ENCODE measurements at places on chromosomes 4 and X. TPM values are rescaled to one million over a fixed set of nuclear protein-coding genes. Genes with fewer than 3 reads are reported as not detected.

Gene CAPN6
- 0.16 TPM for total RNA-seq

Gene PRICKLE3
- 13.0 TPM for total RNA-seq

Gene SPANXB1
- total RNA-seq: not detected

Gene BMPR1B
- 0.73 TPM for total RNA-seq

Gene MAGEA2
- total RNA-seq: not detected

Data from hair follicle dermal papilla cell (primary cell).